ENCODE measurements at places on chromosomes 11 and 22.

GRCh38 chr11:103729617-103730016, 306.8 kb upstream of the DDI1 start:
- DNase-seq = no peak

- no peak for DNase-seq
These were observed 31.1 kb upstream of the PRSS23 start for GRCh38 chr11:86769219-86769618.

DNA sequence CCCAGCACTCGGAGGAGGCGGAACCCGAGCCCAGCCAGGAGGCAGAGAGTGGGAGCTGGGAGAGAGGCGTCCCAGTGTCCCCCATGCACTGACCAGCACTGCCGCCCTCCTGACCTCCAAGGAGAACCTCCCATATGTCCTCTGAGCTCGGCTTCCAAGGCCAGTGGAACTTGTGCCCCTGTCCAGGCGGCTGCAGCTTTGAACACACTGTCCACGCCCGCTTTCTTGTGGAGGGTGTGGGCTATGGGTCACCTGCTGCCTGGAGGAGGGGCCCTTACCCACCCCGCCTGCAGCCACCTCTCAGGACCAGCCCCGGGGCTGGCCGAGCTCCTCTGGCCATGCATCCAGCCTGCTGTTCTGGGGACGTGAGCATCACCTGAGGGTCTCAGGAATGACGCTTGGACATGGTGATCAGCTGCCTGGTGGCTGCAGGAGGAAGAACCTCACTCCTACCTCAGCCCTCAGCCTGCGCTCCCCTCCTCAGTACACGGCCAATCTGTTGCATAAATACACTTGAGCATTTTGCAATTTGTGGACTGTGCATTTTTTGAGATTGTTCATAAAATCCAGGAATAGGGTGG, 22.2 kb upstream of the MUC5B start:
- no peak for DNase-seq

GRCh38 chr11:78339483-78339882, 78.1 kb downstream of the GAB2 start:
- DNase-seq = no peak

DNA sequence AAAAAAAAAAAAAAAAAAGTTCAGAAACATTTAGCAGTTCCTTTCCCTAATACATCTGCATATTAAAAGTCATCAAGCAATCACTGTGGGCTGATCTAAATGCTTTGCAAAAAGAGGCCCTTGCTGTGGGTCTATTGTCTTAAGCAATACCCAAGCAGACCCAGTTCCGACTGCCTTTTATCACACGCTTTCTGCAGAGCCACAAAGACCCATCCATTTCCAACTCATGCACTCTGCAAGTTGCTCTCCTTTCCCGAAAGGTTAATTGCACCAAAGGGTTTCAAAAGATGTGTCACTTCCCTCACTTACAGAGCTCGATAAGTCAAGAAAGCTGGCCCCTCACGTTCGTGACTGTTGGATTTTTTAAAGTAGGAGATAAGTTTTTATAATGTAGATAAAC, 138.9 kb downstream of the MPPED1 start:
- DNase-seq = no peak

DNA sequence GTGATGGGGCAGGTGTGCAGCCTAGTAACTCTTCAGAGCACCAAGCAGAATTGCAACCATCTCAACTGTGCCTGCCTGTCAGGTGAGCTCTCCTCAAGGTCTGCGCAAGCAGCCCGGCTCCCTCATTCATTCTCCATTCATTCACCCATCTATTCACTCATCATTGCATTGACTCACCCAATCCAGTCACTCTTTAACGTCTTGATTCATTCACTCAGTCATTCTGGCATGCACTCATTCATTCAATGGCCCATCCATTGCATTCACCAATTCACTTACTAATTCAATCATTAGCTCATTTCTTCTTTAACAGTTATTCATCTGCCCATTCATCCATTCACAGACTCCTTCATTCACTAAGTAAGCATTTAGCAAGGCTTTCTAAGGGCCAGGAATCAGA, 111.8 kb downstream of the PDE2A start:
- no peak for DNase-seq

- DNase-seq = no peak
These were observed 68.6 kb downstream of the PHF21B start for GRCh38 chr22:44941207-44941606.

- DNase-seq = no peak
These were observed 42.9 kb downstream of the MICAL3 start for GRCh38 chr22:17981497-17981896.

GRCh38 chr11:69325446-69325845, 31.5 kb downstream of the MYEOV start:
- DNase-seq = no peak

- DNase-seq = no peak
These were observed 17.9 kb downstream of the LINC01488 start for GRCh38 chr11:69499186-69499917.

GRCh38 chr11:45369313-45369712, 83.2 kb upstream of the SYT13 start:
- DNase-seq = no peak

DNA sequence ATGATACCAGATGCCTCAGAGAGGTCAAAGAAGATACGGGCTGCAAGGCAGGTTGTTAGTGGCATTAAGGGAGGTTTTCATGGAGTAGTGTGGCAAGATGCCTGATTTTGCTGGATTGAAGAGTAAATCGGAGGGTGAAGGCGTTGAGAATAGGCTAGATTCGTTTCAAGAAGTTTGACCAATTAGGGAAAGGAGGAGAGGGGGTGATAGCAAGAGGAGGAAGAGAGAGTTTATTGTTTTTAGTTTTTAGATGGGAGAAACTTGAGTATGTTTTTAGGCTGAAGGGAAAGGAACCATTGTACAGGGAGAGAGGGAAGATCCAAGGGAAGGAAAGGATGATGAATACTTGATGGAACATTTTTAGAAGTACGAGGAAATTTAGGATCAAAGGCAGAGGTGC, 16.5 kb downstream of the CSTPP1 start:
- DNase-seq = no peak

DNA sequence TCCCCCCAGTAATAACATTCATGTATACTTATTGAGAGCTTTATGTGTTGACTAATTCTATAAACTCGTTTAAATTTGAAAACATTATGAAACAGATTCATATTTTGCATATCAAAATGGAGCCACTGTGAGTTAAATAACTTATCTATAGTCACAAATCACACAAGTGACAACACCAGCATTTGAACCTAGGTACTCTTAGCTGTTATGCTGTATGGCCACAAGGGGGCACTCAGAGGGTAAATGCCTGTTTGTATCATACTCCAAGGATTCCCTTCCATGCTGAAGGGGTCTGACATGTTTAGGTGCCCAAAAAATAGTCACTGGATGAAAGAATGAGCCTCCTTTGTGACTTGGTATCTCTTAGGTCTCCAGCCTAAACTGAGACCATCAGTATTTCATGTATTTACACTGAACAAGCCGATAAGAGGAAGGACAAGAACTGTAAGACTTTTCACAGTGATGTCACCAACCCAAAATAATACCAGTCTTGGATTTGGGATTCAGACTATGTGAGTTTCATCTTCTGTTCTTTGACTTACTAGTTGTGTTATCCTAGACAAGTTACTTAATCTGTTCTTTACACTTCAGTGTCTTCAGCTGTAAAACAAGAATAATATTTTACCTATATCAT, 12.2 kb upstream of the OR52D1 start:
- DNase-seq = peak; percentile 18

GRCh38 chr11:11588243-11588642, 33.6 kb downstream of the GALNT18 start:
- DNase-seq = no peak

- no peak for DNase-seq
These were observed 108.0 kb downstream of the PARVA start for GRCh38 chr11:12485328-12485727.

- DNase-seq = no peak
These were observed 458.5 kb upstream of the CCDC90B start for GRCh38 chr11:83744620-83745192.

DNA sequence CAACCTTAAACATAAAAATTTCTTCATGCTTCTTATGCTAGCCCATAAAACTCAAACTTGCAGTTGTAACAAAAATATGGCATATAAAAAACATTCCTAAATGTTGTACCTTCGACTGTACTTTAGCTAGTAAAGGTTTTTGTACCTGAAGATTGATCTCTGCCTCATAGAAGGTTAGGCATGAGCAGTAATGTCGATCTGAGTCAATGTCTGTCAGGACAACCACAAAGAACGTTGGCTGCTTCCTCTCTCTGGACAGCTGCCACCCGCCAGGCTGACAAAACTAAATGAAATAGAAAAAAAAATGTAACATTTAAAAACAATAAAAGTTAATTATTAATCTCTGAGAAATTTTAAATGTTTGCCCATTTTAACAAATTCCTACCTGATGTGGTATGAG, 251.3 kb downstream of the SBF2 start:
- no peak for DNase-seq

DNA sequence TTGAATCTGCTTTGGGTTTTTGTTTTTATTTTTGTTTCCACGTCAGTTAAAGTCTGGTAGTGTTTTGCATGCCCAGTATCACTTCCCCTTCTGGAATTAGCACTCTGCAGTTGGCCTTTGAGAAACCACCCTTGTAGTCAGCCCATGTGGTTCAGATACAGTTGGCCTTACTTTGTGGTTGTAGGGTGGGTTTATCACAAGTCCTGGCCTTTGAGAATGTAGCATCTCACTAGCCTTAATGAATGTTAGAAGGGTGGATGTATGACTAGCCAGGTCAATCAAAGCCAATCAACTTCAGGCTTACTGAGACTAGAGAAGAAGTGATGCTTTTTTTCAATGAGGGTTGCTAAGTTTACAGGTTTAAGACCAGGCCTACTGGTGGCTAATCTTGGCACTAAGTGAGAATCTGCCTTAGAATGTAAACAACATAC, 19.8 kb downstream of the ARL14EP start:
- no peak for DNase-seq

DNA sequence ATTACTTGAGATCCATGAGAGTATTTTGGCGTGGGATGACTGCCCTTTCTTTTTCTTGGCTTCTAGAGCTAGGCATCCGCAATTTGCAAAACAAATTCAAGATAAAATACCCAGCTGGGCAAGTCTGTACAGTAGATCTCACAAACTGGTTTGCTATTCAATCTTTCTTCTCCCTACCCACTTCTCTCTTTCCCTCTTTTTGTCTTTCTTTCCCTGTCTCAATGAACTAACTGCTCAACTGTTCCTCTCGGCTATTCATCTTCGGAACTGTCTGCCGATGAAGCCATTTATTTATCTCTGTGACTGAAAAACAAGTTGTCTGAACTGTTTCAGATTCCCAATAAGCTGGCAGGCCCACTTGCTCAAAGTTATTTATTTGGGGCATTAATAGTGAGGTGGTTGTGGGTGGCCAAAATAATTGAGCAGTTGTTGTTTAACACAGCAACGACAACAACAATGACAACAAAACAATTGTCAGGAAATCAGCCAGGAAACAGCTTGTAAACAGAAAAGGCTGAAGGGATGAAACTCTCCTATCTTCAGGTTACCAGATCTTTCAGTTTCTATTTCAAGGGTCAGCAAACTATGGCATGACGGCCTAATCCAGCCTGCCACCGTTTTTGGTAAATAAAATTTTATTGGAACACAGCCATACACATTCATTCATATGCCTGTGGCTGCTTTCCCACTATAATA, 76.0 kb upstream of the MTMR2 start:
- DNase-seq = no peak

DNA sequence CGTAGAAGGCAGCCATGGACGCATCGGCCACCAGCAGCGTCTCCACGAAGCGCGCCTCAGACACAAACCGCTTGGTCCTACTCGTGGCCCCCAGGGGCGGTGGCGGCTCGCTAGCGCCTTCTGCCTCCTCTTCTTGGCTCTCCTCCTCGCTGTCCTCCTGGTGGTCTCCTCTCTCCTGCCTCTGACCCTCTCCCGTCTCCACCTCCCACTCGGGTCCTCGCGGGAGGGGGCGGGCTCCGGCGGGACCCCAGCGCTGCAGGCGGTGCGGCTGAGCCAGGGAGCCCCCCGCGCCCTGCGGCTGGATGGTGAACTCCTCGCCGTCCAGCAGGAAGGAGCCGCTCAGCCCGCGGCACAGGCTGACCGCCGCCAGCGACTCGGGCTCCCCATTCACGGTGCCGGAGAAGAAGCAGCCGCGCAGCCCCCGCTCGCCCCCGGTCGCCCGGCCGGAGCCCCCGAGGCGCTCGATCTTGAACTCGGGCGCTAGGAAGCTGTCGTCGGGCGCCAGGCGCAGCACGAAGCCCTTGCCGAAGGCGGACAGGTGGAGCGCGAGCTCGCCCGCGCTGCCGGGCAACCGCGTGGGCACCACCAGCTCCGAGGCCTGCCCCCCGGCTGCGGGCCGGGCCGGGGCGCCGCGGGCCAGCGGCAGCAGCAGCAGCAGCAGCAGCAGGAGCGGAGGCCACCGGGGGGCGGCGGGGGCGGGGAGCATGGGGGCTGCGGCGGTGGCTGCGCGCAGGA, 661 bp downstream of the ADAMTS8 start:
- no peak for DNase-seq

DNA sequence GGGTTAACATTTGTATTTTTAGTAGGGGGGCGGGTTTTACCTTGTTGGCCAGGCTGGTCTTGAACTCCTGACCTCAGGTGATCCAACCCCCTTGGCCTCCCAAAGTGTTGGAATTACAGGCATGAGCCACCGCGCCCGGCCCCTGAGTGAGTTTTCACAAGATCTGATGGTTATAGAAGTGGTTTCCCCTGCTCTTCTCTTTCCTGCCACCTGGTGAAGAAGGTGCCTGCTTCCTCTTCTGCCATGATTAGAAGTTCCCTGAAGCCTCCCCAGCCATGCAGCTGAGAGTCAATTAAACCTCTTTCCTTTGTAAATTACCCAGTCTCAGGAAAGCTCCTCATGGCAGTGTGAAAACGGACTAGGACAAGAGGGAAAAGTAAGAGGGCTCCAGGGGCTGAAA, 259.1 kb upstream of the PLET1 start:
- no peak for DNase-seq

DNA sequence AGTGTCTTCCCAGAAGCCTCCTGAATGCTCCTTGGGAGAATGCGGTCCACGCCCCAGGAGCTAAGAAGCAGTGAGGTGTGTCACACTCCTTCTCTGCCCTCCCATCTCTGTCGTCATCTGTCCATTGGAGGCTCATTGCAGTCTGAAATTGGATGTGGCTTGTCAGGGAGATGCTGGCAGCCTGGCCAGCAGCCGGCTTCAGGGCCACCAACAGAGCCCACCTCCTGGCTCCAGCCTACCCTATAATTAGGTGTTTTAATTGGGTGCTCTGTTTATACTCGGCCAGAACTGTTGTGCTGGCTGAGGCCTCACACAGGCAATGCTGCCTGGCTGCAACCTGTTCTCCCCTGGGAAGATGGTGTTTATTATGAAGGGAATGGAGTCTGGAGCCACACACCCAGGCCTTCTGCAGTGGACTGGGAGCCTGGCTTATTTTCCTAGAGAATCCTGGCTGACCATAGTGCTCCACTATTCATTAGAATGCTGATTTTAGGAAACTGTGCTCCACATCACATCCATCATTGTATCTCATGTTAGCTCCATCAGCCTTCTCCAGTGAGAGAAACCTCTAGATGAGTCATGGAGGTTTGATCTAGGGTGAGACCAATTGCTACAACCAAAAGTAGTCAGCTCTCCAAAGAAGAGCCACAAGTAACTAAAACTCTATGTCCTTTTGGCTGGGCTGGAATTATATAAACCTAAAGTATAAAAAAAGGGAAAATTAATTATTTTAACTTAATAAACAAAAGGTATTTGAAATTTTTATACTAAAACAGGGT, 86.8 kb upstream of the CRTAM start:
- no peak for DNase-seq
